Stimulated activated CD4-positive, alpha-beta T cell treated with anti-CD3 and anti-CD28 coated beads, TNF-alpha, amount 100 ng/mL, for 1 hour (primary cell): ENCODE measurements at places on chromosomes 3 and 15.

- no peak for DNase-seq
Observed at GRCh38 chr15:35256141-35256540, 171.0 kb upstream of the NANOGP8 start.

DNA sequence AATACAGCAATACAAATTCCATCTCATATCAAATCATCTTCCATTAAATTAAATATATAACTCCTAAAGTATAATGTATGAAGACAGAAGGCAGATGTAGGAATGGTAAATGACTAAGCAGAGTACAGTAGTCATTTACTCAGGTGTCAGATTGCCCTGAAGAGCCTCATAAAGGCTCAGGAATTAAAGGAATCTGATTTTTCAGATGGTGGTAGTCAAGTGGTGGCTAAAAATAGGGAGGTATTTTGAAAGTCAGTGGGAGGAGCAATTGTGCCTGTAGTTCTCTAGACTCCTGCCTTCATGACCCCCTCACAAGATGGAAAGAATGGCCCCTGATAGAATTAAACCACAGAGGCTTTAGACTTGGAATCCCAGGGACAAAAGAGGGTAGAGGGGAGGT, 142.7 kb upstream of the SYNPR start:
- DNase-seq = no peak

DNA sequence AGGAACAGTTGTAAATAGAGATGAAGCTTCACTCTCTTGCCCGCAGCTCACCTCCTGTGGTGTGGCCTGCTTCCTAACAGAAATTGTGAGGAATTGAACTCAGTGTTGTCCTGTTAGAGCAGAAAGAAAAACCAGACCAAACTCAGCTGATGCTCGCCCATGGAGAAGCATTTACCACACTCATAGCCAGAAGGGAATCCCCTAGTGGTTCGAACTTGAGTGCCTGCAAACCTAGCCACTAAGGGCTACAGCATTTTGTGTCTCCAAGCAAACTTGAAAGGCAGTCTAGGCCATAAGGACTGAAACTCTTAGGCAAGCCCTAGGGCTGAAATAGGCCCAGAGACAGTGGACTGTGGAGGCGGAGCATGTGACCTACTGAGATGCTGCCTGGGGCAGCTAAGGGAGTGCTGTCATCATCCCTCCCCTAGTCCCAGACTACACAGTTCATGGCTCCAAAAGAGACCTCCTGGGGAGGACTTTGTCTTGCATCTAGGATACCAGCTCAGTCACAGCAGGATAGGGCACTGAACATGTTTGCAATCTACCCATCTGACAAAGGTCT, 44.5 kb upstream of the MCTP2 start:
- DNase-seq = no peak

GRCh38 chr3:33250712-33251111, 26.5 kb upstream of the FBXL2 start:
- DNase-seq = no peak

GRCh38 chr15:70033529-70034140, 64.1 kb downstream of the TLE3 start:
- no peak for DNase-seq

DNA sequence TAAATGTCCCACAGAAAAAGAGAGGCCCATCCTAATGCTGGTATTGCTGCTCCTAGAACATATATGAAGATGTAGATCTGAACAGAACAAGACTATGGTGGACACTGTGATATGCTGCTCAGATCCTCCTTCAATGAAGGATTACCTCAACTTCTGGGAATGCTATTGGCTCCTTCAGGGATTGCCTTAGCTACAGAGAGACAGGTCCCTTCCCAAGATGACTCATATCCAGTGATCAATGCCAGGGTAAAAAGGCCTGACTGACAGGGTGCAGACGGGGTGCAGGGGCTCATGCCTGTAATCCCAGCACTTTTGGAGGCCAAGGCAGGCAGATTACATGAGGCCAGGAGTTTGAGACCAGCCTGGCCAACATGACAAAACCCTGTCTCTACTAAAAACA, 20.5 kb upstream of the STAG1 start:
- no peak for DNase-seq

DNA sequence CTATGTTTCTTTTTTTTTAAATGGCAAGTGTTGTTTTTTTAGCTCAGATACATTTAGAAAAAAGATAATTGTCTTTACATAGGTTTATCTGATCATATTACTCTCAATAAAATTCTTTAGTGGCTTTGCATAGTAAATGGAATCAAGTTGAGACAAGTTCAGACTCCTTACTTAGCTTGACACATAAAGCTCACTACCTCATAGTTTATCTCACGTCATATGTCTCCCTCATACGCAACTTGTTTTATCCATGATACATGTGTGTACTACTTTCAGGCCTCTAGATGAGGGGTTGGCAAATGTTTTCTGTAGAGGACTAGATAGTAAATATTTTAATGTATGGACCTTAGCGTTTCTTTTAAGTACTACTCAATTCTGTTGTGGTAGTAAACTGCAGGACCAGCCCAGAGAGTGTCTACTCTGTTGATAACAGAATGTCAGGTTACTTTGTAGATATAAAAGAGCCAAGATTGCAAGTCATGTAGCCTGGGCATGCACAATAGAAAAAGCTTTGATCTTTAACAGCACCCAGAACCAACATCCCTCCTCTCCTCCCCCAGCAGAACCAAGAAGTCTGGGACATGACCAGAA, 28.2 kb upstream of the MGA start:
- DNase-seq = no peak

GRCh38 chr15:70435369-70435768, 328.0 kb downstream of the UACA start:
- DNase-seq = no peak

DNA sequence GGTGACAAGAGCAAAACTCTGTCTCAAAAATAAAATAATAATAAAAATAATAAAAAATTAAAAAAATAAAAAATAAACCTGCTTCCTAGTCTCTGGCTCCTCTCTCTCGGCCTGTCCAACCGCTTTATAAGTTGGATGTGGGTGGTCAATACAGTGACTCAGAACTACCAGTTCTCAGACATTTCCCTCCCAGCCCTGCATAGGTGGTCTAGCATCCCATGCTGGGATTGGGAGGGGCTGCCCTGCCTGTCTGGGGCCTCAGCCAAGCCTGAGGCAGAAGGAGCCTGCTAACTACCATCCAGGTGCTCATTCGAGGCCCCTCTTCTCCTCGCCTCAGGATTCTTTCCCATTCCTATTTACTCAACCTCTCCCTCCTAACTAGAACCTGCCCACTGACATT, 33.3 kb upstream of the BLM start:
- DNase-seq = no peak

DNA sequence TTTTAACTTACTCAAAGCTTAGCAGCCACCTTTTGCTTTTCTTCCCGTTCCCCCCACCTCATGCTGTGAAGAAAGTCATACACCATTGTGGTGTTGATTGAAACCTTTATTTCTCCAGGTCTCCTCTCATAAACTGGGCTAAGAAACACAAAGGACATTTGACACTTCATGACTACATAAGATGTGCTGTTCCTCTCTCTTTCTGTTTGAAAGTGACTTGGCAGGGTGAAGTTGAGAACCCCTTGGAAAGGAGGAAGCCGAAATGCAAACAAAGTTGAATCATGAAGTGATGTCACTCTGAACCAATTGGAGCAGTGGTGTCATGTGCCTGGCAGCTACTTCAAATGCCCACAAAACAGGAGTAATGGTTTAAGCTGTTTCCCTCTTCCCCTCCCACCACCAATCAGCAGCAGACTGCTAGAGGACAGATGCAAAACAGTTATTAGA, 174.7 kb downstream of the IGF1R start:
- no peak for DNase-seq

GRCh38 chr3:5143464-5143863, 21.4 kb downstream of the ARL8B start:
- no peak for DNase-seq

DNA sequence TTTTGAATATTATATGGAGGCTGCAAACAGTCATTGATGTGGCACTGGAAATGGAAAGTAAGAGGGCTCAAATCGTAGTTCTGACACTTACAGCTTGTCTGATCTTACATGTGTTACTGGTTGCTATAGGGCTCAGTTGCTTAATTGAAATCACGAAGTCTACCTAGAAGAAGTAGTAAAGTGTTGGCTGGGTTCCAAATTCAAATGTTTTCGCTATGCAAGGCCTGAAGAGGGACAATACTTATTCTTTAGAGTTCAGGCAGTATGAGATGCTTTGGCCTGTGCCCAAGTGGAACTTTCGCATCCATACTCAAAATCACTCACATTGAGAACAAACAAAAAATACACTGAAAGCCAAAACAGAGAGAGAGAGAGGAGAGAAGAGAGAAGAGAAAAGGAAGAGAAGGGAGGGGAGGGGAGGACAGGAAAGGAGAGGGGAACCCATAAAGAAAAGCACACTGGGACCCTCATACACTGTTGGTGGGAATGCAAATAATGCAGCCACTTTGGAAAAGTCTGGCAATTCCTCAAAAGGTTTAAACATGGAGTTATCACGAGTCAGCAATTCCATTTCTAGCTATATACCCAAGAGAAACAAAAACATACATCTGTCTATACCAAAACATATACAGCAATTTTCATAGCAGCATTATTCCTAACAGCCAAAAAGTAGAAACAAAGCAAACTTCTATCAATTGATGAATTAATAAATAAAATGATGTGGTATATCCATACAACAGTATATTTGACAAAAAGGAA, 2.9 kb upstream of the FXR1 start:
- DNase-seq = no peak

- DNase-seq = no peak
Observed at GRCh38 chr3:69458803-69459365, 73.0 kb upstream of the FRMD4B start.

DNA sequence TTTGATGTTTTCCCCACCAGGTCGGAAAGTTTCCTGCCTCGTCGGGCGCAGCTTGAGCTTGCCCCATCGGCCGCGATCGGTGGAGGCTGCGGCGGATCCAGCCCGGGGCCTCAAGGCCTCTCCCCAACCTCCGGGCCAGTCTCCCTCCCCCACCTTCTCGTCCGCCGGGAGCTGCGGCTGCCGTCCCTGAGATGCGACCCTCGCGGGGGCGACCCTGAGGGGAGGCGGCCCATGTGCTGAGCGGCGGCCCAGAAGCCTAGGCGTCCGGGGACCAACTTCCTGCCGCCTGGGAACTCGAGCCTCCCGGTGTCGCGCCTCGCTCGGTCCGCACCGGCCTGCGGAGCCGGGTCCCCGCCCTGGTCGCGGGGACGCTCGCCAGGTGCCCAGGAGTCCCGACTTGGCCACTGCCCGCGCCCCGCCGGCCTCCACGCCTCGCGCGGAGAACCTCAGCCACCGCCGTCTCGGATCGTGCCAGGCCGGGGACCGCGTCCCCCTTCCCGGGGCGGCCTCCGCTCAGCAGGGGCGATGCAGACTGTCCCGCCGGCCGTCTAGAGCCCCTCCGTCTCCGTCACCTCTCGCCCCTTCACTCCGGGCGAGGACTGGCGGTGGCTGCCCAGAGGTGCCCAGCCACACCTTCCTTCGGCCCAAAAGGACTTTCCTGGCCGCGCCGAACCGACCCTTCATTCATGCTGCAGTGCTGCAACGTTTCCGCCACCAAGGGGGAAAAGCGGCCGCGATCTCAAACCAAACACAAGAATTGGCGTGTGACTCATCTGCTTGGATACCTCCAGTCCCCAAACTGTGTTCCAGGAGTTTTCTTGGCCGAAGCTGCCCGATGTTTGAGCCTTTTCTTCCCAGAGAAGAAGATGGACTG, 656 bp downstream of the SLMAP start:
- peak; percentile 14 for DNase-seq

DNA sequence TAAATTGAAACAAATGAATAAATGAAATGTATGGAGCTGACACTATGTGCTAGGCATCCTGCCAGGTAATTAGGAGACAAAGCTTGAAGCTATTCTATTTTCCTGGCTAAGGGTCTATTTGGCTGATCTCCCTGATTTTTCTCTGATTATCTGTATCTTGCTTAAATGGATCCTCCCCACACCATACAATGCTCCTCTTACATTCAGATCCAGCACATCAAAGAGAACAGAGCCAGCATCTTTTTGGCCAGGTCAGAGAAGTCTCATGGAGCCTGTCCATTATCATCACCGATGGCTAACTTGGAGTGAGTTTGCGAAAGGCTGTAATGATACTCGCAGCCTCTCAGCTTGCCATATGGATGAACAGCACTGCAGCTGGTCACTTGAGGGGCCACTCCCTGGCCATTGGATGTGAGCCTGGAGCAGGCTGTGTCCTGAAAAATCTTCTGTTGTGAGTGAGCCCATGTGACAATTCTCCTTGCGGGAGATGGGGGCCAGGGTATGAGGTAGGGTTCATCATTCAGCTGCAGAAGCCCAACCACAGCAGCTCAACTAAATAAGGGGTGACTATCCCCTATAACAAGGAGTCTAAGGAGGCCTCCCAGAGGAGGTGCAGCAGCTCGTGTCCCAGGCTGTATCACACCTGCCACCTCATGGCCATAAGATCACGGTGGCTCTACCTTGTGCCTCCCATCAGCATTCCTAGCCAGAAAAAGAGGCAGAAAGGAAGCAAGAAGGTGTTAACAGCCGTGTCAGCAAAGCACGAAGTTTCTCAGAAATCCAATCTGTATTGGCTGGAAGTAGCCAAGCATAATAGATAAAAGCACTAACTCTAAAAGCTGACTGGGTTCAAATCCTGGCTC, 69.3 kb upstream of the ST8SIA2 start:
- DNase-seq = no peak

GRCh38 chr3:171090321-171090720, 63.8 kb upstream of the SLC2A2 start:
- DNase-seq = no peak

GRCh38 chr3:177229791-177230190, 32.5 kb upstream of the TBL1XR1 start:
- no peak for DNase-seq

GRCh38 chr3:10438902-10439610, 66.3 kb downstream of the ATP2B2 start:
- no peak for DNase-seq

DNA sequence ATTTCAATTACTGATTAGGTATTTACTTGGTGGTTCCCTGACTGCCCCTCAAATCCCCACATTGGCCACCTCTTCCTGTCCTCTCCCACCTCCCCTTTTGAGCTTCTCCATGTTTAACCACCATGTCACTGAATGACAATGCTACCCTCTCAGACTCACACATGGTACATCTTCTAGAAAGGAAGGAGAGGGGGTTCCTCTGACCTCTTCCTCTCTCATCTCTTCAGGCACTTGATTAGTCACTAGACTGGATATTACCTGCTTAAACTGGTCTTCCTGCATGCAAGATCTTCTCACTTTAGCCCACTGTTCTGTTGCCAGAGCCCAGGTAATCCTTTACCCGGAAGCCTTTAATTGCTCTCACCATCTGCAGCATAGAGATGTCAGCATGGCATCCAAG, 64.9 kb downstream of the DIPK2A start:
- no peak for DNase-seq

GRCh38 chr15:89130201-89130600, 41.9 kb downstream of the ABHD2 start:
- DNase-seq = no peak

DNA sequence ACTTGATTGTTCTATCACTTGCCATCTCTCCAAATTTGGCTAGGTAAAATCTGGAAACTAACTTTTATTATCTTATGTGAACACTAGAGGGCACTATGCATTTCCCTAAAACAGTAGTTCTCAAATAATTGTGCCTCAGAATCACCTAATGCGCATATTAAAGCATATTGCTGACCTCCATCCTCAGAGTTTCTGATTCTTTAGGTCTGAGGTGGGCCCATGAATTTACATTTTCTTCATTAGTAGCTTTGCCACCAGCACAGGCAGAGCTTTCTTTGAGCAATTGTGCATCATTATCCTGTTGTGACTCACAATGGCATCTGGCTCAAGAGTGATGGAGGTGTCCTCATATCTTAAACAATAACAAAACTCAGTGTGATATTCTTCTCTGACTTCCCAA, 17.5 kb upstream of the BCHE start:
- no peak for DNase-seq
